ENCODE measurements at places on chromosomes 7 and 10. TPM values are rescaled to one million over a fixed set of nuclear protein-coding genes. Genes with fewer than 3 reads are reported as not detected.

DNA sequence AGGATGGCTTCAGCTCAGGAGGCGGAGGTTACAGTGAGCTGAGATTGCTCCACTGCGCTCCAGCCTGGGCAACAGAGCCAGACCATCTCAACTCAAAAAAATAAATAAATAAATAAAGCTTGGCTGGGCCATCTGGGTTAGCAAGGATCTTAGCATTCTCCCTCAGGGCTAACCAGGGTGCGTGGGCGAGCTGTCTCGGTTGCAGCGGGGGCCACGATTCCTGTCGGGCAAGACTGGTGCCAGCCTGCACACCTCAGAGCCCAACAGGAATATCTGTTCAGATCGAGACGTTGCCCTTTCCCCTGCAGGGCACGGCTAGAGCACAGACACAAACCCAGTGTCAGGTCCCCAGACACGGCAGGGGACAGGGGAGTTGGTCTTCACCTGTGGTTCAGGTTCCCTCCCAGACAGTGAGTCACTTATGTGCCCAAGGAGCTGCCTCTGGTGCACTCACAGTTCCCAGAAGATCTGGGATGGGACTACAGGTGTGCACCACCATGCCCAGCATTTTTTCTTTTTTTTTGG lies 75.5 kb upstream of the GTF2I start:
- DNase-seq: no peak

- DNase-seq: no peak
These were observed 41.8 kb upstream of the ABCB4 start for GRCh38 chr7:87517136-87517815.

ENO4 gene
- total RNA-seq: not detected

- DNase-seq: no peak
These were observed 62.7 kb downstream of the TNRC18 start for GRCh38 chr7:5360971-5361370.

CFAP70 gene
- total RNA-seq: 0.34 TPM

DNA sequence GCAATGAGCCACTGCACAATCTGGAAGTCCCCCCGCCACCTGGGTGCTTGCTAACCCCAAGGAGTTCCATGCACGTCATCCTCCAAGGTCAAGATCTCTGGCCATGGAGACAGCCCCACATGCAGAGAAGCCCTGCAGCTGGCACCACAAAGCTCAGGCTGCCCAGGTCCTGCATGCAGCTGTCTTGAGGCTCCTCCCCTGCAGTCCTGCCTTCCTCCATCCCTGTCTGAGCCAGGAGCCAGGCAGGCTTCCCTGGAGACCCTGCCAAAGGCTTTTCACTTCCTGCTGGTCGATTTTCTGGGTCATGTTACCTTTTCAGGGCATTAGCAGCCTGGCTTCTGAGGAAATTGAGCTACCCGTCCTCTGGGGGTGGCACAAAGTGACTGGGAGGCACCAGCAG lies 12.5 kb upstream of the TMEM72 start:
- DNase-seq: no peak

DNA sequence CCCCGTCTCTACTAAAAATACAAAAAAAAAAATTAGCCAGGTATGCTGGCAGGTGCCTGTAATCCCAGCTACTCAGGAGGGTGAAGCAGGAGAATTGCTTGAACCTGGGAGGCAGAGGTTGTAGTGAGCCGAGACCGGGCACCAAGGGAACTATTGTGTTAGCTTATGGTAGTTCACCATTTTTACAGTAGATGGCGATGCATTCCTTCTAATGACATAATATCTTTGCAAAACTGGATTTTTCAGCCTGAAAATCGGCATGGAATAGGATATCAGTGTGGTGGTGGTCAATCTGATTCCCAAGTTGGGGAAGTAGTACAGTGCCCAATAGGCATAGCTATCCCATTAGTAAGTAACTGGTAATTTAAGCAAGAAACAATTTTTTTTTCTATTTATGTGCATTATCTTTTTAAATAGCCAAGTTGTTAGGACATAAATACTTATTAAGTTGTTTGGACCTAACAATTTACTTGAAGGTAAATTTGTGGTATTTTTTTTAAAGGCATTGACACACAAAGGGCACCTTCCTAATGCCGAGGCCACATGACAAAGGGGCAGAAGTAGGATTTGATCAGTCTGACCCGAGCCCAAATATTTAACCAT lies 17.6 kb upstream of the IMPDH1 start:
- no peak for DNase-seq

GRCh38 chr7:19957664-19958063 lies 184.2 kb upstream of the TMEM196 start:
- no peak for DNase-seq

CEP55 gene
- 53.0 TPM for total RNA-seq

DNA sequence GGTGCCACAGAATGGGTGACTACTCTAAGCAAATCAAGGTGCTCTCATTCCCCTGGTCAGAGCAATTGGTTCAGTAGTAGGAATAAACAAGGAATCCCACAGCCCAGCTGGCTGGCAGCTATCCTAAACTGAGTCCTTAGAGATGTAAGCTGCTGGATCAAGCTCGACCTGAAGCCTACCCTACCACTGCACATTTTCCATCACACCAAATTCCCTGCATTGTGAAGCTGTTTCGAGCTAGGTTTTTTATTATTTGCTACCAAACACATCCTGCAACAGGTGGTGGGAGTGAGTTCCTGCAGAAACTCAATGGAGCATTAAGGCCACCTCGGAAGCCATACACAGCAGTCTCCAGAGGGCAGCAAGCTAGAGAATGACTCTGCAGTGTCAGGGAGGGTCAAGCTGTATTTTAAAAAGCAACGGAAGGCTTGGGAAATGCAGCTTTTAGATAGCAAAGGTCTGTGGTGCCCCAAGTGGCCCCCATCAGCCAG lies 33.7 kb upstream of the TNRC18 start:
- DNase-seq: no peak

DNA sequence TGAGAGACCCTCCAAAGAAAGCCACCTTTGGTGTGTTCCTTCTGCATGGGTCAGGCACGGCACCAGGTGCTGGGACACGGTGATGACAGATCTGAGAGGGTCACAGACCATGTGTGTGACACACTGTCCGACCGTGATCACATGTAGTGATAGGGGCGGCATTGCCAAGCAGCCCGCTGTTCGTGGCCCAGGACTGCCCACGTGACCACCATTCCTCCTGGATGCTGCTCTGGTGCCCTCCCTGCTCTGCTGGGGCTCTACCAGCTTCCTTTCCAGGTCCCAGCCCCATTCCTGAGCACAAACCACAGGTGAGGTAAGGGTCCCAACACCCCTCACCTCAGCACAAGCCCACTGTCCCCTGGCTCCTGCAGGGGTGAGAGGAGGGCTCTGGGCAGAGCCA lies 10.1 kb upstream of the SLC18A3 start:
- no peak for DNase-seq

POLR2J2 gene
- total RNA-seq: 21.5 TPM

DNA sequence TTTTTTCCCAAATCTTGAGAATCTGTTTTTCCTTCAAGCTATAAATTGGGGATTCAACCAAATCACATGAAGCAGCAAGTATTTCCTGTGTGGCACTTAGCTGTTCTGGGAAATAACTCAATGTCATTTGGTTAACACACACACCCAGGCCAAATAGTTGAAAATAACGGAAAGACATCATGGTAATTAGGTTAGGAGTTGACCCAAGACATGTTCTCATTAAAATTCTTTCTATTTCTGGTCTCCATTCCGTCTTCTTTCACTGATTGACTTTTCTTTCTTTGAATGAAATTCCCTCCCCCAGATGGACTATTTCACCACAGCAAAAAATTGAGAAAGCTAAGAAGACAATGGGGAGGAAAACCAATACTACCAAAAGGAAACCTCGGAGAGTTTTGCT lies 30.5 kb downstream of the NRP1 start:
- no peak for DNase-seq

GRCh38 chr7:156791241-156791640 lies 101.7 kb downstream of the LMBR1 start:
- no peak for DNase-seq

CARD11 gene
- total RNA-seq: 120 TPM

- no peak for DNase-seq
These were observed 784 bp upstream of the SERPINE1 start for GRCh38 chr7:101125989-101126650.

TFPI2 gene
- not detected for total RNA-seq

DNA sequence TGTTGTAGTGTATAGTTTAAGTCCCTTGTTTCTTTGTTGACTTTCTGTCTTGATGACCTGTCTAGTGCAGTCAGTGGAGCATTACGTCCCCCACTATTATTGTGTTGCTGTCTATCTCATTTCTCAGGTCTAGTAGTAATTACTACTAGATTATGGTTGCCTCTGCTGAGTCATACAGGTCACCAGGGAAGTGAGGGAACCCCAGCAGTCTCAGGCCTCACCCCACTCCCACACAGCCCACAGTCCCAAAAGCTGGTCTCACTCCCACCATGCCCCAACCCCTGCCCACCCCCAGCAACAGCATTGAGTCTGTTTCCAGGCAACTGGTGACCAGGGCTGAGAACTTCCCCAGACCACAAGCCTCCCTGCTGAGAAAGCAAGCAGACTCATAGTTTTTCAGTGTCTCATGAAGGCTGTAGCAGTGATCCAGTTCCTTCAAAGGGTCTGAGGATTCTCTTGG lies 88.0 kb downstream of the PLXDC2 start:
- no peak for DNase-seq

PTPRN2 gene
- 0.47 TPM for total RNA-seq

GATA3 gene
- 79.5 TPM for total RNA-seq

CFAP43 gene
- total RNA-seq: not detected

GRCh38 chr7:27575613-27576012 lies 87.1 kb downstream of the HIBADH start:
- no peak for DNase-seq

DNA sequence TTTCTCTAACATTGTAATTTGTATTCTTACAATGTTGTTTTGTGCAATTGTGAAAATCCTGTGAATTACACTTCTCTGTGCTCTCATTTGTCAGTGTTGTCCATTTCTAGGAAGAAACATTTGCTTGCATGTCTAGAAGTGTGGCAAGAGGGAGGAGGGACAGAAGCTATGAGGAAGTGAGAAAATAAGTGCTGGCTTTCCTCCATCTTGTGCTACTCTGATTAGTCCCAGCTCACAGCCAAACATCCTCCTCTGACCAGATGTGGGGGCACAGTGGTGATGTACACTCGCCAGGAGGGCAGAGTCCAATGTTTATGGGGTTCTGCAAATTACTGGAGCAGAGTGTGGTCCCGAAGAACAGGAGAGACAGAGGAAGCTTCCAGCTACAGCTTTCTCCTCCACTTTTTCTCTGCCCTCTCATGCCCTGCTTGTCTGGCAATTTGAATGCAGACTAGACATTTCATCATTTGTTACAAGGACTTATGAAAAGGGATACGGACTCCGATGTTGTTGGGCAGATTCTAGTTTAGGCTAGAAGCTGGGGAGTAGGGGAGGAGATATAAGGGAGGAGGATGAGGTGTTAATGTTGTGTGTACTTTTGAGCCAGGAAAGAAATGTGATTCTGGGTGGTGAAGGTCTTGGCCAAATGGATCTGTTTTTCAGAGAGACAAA lies 131.0 kb upstream of the C1GALT1 start:
- DNase-seq: no peak

DNA sequence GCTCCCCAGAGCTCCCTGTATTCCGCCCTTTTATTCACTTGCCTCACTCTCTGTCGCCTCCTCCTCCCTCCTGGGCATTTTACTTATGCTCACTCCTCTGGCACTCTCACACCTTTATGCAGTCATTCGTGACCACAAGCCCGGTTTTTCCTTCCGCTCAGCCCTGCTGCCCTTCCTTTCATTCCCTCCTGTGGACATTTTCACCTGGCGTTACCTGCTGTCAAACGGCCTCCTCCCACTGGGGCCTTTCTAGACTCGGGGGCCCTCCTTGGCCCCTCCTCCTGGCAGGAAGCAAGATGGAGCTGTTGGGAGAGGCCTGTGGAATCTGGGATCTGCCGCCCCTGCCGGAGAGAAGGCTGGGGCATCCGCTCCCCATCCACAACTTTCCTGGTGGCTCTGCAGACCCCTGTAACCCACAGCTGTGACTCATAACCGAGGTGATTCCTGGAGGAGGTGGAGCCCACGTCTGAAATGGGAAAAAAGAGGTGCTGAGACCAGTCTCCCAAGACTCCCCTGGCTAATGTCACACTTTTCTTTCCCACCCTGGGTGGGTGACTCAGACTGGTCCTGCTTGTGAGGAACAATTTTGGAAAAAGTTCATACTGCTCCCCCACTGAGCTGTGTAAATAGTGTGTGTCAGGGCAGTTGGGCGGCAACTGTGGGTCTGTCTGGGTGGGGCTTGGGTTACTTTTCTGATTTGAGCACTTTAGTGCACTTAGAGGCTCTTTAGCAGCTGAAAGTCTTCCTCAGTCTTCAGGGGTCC lies 1.2 kb downstream of the VCL start:
- DNase-seq: no peak

DNA sequence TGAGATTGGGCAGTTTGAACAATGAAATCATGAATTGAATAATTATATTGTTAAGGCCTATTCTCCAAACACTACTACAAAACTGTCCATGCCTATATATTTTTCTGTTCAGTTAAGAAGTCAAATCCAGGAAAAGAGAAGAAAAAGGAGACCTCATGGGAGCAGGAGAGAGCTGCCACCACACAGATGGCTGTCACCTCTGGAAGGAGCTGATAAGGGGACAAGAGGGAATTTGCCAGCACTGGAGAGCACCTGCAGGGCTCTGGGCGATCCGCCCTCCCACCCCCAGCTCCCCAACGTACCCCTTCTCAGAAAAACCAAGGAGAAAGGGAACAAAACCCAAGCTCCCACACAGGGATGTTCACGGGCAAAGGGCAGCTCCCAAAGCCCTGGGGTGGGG lies 227.8 kb downstream of the TNS3 start:
- DNase-seq: no peak

GRCh38 chr7:47181746-47182361 lies 400.1 kb downstream of the TNS3 start:
- no peak for DNase-seq

SLC39A12 gene
- not detected for total RNA-seq

DNA sequence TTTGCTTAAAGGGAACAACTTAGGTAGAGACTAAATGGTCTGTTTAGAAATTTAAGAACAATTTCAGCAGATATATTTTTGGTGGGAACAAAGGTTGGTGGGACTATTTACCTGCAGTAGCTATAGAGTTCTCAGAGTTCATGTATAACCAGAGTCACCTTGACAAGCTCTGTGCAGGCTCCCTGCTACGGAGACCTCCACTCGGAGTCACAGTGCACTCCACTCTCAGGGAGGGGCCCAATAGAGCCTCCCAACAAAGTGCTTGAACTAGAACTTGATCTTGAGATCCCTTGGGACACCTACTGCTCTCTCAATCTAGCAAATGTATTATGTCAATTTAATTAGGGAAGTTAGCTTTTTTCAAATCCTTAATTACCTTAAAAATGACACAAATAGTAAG lies 2.3 kb downstream of the MYPN start:
- DNase-seq: no peak

OR2A42 gene
- total RNA-seq: not detected

- no peak for DNase-seq
These were observed 191.9 kb upstream of the AGK start for GRCh38 chr7:141359262-141359661.
